Left ventricle myocardium superior (tissue), 1 donor: ENCODE measurements at places on chromosomes 7 and 10.

DNA sequence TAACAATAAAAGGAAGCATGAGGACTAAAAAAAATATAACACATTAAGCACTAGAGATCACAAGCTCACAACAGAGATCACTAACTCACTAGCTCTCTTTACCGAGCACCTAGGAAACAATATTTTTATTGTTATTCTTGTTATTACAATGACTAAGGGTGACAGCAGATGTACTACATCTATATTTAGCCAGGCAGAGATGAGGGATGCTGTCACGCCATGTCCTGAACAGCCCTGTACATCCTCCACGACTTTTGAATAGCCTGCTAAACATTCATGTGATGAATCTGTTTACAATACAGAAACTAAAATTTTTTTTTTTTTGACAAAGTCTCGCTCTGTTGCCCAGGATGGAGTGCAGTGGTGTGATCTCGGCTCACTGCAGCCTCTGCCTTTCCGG lies 22.7 kb downstream of the FAM133B start:
- no peak for DNase-seq

GRCh38 chr7:48147078-48147591 lies 24.1 kb upstream of the ABCA13 start:
- no peak for DNase-seq

GRCh38 chr7:133691727-133692610 lies 435.2 kb upstream of the LRGUK start:
- no peak for DNase-seq

GRCh38 chr10:6222755-6223154 lies 20.0 kb downstream of the PFKFB3 start:
- DNase-seq = peak; percentile 28

DNA sequence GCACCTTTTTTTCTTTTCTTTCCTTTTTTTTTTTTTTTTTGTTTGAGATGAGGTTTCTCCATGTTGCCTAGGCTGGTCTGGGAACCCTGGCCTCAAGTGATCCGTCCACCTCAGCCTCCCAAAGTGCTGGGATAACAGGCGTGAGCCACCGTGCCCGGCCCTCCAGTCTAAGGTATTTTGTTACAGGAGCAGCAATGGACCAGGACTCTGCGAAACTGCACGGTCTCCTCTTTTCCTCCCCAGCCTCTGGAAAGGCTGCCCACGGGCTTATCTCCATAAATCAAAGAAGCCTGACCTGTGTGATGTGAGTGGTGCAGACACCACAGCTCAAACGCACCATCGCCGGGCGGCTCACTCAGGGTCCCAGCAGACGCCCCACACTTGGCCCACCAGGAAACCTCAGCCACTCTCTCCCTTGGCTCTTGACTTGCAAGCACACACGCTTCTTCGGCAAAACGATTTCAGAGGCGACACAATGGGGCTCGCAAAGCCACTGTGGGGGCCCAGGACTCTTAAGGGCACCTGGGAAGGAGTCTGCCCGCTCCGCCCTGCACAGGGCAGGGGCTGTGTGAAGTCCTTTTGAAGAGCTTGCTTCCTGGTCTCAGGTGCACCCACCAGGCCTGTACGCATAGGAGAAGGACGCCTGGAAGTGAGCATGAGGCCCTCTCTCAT lies 20.6 kb downstream of the WDR86 start:
- peak; percentile 9 for DNase-seq

- no peak for DNase-seq
Observed at GRCh38 chr10:72175149-72175548, 40.7 kb upstream of the ANAPC16 start.

DNA sequence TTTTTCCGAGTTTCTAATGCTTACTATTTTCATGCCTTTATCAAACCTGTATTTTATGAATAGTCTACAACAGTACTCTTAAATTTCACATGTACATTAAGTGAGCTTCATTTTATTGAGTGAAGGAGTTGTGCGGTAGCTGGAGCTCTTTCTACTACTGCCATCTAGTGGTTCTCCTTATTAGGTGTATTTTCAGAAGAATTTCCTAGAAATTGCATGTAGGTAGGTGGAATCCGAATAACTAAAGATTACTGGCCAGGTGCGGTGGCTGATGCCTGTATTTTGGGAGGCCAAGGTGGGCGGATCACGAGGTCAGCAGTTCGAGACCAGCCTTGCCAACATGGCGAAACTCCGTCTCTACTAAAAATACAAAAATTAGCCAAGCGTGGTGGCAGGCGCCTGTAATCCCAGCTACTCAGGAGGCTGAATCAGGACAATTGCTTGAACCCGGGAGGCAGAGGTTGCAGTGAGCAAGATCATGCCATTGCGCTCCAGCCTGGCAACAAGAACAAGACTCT lies 38.3 kb downstream of the LRRC72 start:
- DNase-seq = no peak

- DNase-seq = no peak
Observed at GRCh38 chr10:20877986-20878983, 18.8 kb downstream of the NEBL start.

DNA sequence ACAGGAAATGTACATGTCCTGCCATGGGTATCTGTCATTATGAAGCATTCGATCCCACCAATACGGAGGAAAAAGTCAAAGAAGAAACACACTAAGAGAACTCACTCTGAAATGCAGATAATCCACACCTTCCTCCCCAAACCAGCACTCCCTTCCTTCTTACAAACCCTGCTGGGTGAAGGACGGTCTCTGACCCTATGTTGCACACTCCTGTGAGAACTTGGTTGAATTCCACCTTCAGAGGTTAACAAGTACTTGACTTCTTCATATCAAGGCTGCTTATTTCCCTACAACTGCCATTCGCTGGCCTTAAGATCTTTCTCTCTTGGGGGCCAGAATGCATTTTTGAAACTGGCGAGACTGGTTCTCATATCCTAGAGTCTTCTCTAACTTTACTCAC lies 16.6 kb downstream of the YWHAG start:
- no peak for DNase-seq

DNA sequence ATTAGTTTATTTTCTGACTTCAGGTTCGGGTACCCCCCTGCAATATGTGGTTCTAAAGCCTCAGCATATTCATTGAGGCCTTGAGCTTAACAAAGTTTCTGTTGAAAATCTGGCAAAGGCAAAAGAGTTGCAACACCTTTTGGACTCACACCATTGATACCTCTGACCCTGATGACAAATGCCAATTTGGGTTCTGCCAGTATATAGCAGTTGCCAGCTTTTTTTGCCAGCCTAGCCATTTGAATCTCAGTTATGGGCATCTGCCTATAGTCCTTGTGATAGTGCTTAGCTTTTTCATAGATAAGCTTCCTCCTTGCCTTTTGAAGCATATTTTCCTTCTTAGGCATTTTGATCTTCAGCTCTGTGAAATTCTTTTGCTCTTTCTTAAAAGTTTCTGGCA lies 31.9 kb downstream of the LIPJ start:
- DNase-seq = no peak

- DNase-seq = no peak
Observed at GRCh38 chr7:46682836-46683624, 762.0 kb upstream of the IGFBP3 start.

- DNase-seq = no peak
Observed at GRCh38 chr7:142414135-142414534, 156.3 kb upstream of the PRSS58 start.

DNA sequence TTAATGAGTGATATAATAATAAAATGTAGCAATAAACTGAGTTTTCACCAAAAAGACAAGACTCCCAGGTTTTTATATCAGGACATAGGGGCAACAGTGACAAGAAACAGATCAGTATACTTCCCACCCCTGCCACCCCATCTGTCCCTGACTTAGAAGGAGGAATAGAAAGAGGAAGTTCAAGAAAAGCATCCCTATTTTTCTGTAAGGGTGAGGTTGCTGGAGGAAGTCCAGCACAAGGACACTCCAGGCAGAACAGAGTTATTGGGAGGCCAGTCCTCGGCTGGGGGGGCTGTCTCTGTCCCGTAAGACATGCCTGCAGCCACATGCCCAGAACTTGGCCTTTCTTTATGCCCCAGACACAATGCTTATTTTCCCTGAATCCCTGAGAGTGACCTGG lies 16.5 kb upstream of the TLX1 start:
- no peak for DNase-seq

DNA sequence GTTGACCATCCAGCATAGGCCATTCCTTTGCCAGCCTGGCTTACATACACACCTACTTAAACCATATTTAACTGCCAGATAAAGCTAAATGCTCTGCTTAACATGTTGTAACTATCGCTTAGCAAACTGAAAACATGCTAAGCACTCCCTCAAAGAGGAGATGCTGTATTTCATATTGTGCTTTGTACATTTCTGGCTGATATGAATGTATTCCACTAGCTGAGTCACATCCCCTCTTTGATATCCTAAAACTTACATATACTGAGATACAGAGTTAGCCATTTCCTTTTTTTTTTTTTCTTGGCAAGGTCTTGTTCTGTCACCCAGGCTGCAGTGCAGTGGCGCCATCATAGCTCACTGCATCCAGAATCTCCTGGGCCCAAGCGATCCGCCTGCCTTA lies 99.4 kb downstream of the TPST1 start:
- DNase-seq = no peak

DNA sequence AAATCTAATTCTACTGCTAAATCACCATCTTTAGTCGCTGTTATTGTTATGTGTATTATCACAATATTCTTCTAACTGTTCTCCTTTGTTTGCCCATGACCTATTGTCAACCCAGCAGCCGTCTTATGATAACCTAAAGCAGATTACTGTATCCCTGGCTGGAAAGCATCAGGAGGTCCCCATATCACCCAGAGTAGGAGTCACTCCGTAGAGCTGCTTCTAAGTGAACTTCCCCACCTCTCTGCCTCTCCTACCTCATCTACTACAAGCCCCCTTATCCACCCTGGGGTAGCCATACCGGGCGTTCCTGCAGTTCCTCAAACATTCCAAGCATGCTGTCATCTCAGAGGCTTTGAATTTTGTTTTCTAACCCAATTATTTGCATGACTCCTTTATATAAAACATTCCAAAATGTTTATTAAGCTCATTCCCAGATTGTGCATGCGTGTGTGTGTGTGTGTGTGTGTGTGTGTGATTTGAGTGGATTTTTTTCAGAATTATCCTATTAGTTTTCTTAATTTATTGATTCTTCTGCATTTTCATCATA lies 39.7 kb downstream of the POU6F2 start:
- no peak for DNase-seq

- DNase-seq = no peak
Observed at GRCh38 chr7:116395141-116395791, 104.3 kb upstream of the CAV2 start.

- DNase-seq = no peak
Observed at GRCh38 chr10:98172495-98172894, 38.0 kb downstream of the R3HCC1L start.

DNA sequence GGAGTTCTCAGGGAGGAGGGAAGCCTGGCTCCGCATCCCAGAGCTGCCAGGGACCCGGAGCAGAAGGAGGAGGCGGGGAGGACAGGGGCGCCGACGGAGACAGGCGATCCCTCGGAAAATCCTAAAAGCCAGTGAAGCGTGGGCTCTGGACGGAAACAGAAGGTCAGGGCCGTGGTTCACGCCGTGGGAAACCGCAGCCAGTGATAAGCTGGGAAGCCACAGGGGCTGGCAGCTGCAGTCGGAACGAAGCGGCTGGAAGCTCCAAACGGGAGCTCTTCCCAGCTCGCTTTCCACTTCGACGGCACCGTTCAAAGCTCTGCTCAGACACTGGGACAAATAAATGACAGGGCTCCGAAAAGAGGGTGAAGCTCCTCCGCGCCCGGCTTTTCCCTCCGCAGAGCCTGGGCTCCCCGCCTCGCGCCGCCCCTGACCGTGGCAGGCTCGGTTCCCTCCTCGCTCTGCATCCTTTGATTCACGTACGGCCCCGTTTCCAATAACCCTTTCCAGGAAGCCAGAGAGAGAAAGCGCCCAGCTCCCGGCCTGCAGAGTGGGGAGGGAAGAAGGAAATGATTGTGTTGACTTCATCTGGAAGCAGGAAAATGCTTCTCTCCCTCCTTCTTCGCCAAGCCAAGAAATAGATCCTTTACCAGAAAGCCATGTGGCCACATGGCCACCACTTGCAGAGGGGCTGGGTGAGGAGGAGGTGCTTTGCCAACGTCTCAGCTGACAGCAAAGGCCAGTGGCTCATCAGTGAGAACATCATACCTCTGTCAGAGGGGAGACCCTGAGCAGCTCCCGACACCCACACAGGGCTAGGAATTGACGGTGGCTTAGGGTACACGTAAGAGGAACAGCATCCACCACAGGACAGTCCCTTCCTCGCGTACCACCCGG lies 57.4 kb downstream of the ADRB1 start:
- DNase-seq = peak; percentile 51

DNA sequence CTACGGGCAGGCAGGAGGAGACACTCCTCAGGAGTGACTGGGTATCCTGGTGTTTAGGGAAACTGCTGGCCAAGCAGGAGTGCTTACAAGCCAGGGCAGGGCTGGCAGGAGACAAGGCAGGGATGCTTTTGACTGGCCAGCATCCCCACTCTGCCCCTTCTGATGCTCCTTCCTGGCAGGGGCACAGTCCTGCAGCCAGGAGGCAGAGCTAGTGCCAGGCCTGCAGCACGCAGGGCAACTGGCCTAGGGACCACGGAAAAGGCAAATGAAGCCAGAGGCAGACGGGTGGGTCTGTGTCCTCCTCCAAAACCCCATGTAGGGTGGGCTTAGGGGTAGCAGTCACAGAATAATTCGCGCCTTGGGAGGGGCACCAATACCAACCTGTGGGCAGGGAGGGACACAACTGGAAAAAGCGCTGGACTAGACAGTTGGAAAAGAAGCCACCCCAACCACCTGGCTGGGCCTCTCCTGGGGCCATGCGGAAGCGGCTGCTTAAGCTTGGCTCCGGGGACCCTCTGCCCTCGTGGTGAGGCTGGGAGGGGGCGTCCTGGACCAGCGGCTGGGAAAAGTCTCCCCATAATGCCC lies 4.8 kb downstream of the IMPDH1 start:
- no peak for DNase-seq

- DNase-seq = no peak
Observed at GRCh38 chr7:129886167-129886817, 66.5 kb downstream of the UBE2H start.

DNA sequence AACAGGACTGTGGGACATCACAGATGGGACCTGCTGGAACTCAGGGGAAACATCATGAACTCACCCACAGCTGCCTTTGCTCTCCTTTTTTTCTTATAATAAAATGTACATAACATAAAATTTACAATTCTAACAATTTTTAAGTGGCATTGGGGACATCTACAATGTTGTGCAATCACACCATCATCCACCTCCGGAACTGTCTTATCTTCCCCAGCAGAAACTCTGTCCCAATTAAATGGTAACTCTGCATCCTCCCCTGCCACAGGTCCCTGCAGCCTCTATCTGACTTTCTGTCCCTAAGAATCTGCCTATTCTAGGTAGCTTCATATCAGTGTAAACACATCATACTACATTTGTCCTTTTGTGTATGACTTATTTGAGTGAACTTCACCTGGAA lies 19.4 kb upstream of the TMEM72 start:
- DNase-seq = no peak

- DNase-seq = no peak
Observed at GRCh38 chr10:102300278-102300843, 55.0 kb downstream of the GBF1 start.

- no peak for DNase-seq
Observed at GRCh38 chr7:131720703-131721102, 164.3 kb upstream of the PODXL start.

DNA sequence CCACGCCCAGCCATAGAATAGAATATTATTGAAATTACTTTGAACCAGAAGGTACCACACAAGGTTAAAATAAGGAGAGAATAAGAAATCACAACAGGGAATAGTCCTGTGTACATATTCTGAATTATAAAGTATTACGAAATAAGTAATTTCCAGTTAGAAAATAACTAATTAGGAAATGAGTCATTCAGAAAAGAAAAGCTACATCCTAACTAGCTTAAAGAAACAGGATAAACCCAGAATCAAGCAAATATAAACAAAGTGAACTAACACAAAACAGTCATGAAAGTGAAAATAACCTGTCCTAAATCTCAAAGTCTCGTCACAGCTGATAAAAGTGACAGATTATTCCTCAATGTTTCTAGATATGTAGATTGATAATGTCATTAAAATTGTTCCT lies 74.8 kb upstream of the NEBL start:
- DNase-seq = no peak
